ENCODE measurements at places on chromosomes 4 and X.

- DNase-seq = no peak
These were observed 221.0 kb upstream of the BCOR start for GRCh38 chrX:40318801-40319200.

GRCh38 chrX:139784807-139785206, 76.8 kb upstream of the MCF2 start:
- DNase-seq = no peak

DNA sequence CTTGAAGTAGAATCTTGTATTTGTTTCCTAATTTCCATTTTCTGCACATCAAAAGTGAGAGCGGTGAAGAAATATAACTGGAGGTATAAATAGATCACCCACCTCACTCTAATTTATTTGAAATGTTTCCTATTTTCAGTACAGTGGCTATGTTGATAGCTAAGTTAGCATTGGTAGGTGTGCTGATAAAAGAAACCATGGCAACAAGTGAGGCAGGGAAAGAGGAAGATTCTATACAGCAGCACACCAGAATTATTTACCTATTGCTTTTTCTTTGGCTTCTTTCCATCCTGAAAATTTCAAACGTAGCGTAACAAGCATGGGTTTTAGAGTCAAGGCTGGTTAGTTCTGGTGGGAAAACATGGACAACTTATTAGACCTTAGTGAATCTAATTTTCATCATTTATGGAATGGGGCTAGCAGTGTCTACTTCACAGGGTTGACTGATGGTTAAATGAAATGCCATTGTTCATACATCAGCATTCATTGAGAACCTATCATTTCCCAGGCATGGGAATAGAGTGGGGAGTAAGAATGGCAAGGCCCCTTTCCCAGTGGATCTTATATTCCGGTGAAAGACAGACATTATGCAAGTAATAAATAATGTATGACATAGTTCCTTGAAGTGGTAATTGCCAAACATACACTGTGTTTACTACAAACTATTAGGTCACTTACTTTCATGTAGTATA, 30.6 kb upstream of the CTSO start:
- no peak for DNase-seq

DNA sequence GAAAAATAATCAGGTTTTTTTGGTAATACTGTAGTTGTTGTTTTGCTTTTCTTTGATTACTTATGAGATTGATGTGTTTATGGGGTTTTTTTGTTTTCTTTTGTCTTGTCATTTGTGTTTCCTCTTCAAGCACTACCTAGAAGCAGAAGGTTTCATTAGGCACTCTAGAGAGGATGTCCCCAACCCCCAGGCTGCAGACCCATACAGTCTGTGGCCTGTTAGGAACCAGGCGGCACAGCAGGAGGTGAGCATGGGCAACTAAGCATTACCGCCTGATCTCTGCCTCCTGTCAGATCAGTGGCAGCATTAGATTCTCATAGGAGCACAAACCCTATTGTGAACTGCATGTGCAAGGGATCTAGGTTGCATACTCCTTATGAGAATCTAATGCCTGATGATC, 22.9 kb upstream of the NOCT start:
- DNase-seq = no peak

DNA sequence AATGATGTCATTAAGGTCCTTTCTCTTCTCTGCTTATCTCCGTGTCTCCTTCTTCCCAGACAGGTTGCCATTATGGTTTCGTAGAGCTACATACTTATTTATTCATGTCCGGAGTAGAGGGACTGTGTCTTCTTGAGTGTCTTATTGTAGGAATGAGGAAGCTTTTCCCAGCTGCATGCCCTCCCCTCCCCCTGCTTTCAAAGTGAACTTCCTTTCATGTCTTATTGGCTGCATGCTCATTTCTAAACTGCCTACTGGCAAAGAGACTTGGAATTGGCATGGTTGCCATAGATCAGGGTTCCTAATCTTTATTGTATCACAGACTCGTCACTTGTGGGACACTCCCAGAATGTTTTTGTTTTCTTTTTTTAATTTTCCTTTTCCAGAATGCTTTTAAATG, 15.4 kb downstream of the VAMP7 start:
- DNase-seq = no peak

DNA sequence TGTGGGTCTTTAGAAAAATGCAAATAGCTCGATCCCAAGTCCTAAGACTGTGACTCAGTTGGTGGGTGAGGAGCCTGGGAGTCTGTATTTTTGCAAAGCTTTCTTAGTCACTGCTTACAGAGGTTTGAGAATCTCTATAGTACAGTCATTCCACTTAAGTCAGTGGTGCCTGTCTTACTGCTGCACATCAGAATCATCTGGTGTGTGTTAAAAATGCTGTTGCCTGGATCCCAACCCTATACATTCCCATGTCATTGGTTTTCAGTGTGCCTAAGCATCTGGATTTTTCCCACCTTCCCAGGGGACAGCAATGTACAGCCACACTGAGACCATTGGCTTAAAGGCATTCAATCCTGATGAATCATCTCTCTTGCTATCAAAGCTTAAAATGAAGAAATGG, 21.0 kb upstream of the GEMIN8 start:
- no peak for DNase-seq

- DNase-seq = no peak
These were observed 15.3 kb downstream of the HAND2 start for GRCh38 chr4:173514641-173515217.

- no peak for DNase-seq
These were observed 1700.6 kb upstream of the TENM3 start for GRCh38 chr4:180542445-180543100.

DNA sequence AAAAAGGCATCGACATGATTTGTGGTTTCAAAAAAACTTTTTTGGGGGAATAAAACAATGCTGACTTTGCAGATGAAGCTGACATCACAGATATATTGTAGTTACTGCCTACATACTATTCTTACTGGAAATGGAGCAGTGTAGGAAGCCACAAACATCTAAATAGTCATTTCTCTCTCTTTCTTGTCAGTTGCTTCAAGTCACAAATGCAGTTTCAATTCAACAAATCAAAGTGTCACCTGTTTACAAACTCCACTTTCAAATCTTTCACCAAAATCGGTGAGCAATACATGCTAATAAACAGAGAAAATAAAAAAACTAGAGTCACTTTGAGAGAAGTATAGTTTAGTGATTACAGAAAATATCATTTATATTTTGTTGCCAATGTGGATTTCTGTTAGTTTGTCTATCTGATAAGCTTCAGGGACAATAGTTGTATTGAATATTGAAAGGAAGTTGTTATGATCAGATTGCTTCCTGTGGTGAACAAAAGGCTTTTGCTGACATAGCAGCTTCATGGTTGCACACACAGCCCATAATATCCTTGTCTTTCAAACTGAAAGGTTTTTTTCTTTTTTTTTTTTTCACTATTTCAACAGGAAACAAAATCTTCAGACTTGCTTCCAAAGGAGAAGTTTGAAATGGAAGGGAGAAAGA, 49.7 kb upstream of the PTPN13 start:
- peak; percentile 79 for DNase-seq

- peak; percentile 32 for DNase-seq
These were observed 36.6 kb upstream of the PTPN13 start for GRCh38 chr4:86557526-86557925.

DNA sequence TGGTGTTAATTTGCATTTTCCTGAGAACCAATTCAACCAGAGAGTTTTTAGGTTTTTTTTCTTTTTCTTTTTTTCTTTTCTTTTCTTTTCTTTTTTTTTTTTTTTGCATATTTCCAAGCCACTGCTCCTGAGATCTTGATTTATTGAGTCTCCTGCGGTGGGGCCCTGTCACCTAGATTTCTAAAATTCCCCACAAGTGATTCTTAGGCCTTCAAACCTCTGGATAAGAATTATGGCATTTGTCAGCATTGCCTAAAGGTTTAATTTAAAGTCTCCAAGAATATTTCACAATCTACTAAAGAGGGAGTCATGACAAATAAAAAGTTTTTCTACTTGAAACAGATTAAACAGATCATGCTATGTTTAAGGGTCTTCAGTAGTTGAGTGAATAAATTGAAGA, 84.9 kb downstream of the GAB1 start:
- DNase-seq = no peak

DNA sequence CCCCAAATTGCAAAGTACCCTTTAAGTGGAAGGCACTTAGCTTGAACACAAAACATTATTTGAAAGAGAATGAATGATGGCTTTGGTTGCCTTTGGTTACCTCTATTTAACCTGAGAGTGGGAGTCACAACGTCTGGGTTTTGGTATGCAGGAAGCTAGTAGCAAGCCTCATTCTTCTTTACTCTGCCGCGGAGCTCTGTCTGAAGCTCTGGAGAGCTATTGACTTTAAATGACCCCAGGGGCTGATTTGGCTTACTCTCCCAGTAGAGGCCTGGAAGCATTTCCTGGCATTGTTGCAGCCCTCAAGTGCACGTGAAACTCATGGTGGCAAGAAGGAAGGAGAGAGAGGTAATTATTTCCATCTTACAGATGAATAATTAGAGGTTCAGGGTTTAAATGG, 81.8 kb upstream of the MAGEA4 start:
- no peak for DNase-seq

GRCh38 chr4:165394275-165394674, 15.5 kb downstream of the CPE start:
- no peak for DNase-seq

- DNase-seq = peak; percentile 56
These were observed 104.9 kb upstream of the PSAPL1 start for GRCh38 chr4:7539659-7540058.

DNA sequence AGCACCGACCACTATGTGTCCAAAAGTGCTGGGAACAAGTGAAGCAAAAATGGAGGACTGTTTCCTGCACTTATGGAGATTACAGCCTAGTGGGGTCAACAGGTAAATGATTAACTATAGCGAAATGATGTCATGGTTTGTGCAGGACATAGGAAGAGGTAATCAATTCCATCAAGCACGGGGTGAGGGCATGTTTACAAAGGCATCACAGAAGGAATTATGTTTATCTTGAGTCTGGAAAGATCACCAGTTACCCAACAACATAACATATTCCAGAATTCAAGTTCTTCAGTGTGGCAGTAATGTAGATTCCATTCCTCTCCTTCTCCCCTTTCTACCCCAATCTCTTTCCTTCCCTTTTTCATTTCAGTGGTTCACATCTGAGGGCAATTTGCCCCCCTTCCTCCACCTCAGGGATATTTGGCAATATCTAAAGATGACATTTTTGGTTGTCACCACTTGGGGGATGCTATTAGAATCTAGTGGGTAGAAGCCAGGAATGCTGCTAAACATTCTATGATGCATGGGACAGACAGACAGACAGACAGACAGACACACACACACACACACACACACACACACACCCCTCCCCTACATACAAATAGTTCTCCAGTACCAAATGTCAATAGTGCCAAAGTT, 24.1 kb downstream of the FAM47E start:
- DNase-seq = no peak

GRCh38 chrX:56232221-56233082, at the start of gene KLF8:
Gene KLF8, plus strand, starts transcription at chrX:56232356. Its CDS starts 979 bp downstream, at chrX:56233335.
- peak; percentile 45 for DNase-seq

- DNase-seq = no peak
These were observed 27.9 kb downstream of the GRK4 start for GRCh38 chr4:2991243-2991642.

- no peak for DNase-seq
These were observed at the start of gene RAI2 for GRCh38 chrX:17860811-17861488. Gene RAI2, minus strand, starts transcription at chrX:17861298. Its CDS starts 59,288 bp downstream, at chrX:17802010.

DNA sequence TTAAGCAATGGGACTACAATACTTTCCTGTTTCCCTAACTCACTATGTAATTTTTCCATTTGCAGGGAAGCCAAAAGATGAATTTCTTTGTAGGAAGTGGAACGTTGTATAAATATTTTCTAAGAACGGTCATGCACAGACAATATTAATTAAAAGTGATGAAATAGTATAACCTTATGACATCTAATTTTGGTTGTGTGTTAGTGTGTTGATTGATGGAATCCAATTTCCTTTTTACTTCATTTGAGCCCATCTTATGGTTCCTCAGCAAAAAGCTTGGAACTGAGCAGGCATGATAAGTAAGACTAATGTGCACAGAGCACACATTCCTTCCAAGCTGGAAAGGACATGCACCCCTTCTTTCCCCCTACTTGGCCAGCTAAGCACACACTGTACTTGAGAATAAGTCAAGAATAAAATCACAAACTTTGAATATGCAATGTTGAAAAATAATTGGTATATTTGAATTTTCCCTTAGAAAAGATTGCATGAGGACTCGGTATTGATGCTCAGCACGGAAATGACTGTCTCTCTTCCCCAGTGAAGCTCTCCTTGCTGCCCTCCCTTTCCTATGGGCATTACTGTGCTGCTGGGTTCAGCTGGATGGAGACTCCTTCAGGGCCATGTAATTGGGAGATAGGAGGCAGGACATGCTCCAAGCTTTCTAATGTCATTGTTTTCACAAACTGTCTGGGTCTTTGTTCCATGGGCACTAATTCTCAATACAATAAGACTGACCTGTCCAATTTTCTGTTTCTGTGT, 19.2 kb upstream of the PDLIM3 start:
- DNase-seq = no peak

DNA sequence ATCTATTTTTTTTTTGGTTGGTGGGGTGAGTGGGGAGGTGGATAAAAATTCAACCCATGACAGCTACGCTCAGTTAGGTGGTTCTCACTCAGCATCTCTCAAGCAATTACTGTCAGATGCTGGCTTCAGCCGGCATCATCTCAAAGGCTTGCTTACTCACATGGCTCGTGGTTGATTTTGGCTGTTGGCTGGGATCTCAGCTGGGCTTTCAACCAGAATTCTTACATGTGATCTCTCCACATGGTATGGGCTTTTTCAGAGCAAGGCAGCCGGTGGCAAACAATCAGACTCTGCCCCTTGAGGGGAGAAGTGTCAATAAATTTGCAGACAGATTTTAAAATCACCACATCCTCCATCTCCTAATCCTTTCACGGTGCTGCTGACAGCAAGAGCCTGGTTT, 47.2 kb downstream of the SLC34A2 start:
- DNase-seq = no peak

- DNase-seq = no peak
These were observed 23.1 kb downstream of the SETD7 start for GRCh38 chr4:139532947-139533346.

- DNase-seq = no peak
These were observed 1018.0 kb upstream of the HS3ST1 start for GRCh38 chr4:12446657-12447185.

- peak; percentile 12 for DNase-seq
These were observed 68.3 kb downstream of the CRMP1 start for GRCh38 chr4:5824635-5825034.

GRCh38 chrX:19595043-19595677, 79.9 kb upstream of the MAP3K15 start:
- DNase-seq = no peak

GRCh38 chr4:42350611-42351182, 46.6 kb upstream of the SHISA3 start:
- no peak for DNase-seq

DNA sequence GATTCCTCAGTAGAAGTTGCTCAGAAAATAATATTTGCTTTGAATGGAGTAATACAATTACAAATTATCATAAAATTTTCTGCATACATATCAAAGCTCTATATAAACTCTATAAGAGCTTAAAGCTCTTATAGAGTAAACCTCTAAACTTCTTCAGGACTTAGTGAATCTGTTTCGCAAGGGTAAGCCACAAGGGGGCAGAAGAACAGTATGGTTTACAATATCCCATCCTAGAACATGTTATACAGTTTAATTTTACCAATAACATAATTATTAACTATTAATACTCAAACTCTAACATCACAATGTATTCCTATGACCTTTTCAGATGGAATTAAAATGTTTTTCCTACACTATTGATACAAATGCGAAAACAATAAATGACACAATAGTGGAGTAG, 33.8 kb upstream of the SPANXN1 start:
- peak; percentile 29 for DNase-seq

Measured in activated CD4-positive, alpha-beta T cell treated with anti-CD3 and anti-CD28 coated beads, Interleukin-2, amount 50 U/mL, for 16 hours (primary cell).